ENCODE measurements at places on chromosomes 7 and 10.

GRCh38 chr10:129501652-129502436 is 34.8 kb downstream of the MGMT start:
- DNase-seq, result peak; percentile 15

GRCh38 chr10:129694691-129695243 is 227.7 kb downstream of the MGMT start:
- DNase-seq, result no peak

DNA sequence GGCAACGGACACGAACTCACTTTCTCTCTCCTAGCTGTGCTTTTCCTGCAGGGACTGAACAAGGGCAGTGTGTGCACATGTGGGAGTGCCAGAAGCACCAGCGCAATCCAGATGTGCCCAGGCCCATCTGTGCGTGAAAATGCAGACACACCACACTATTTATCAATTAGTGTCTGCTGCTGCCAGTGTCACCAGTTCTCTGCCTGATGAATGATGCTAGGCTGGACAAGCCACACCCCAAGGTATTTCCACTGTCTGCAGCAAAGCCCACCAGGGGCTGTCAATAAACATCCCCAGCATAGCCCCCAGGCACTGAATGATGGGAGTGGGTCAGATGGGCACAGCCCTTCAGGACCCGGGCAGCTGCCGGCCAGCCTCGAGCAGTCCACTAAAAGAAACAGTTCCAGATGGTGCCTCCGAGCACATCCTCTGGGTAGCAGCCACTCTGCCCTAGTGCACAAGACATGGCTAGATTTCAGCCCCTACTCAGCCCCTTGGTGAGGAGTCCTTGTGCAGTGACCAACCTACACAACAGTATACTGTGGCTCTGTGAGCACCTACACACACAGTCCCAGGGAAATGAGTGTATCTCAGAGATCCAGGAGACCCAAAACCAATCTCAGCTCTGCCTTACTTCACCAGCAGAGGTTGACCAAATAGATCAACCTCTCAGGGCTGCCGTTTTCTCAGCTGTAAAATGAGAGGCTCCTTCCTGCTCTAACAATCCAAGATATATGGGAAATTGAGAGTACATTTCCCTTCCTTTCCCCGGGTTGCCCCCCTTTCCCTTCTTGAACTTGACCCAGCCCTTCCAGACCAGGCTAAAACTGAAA is 314.7 kb downstream of the PLXNA4 start:
- no peak for DNase-seq

- DNase-seq, result no peak
These were observed 52.3 kb downstream of the NEURL1 start for GRCh38 chr10:103545771-103546281.

GRCh38 chr10:132579027-132579859 is 41.7 kb downstream of the INPP5A start:
- DNase-seq, result no peak

GRCh38 chr7:88101769-88102168 is 118.1 kb downstream of the SRI start:
- no peak for DNase-seq

- no peak for DNase-seq
These were observed 70.9 kb downstream of the GCC1 start for GRCh38 chr7:127514499-127514898.

- no peak for DNase-seq
These were observed 127.7 kb upstream of the NOBOX start for GRCh38 chr7:144531181-144531580.

GRCh38 chr7:23338439-23338838 is 39.3 kb downstream of the MALSU1 start:
- DNase-seq, result no peak

DNA sequence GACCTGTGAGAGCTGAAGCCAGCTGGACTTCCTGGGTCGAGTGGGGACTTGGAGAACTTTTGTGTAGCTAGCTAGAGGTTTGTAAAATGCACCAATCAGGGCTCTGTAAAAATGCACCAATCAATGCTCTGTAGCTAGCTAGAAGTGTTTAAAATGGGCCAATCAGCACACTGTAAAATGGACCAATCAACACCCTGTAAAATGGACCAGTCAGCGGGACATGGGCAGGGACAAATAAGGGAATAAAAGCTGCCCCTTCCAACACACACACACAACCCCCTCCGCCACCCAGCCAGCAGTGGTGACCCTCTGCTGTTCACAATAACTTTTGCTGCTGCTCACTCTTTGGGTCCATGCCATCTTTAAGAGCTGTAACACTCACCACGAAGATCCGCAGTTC is 7.1 kb downstream of the ZNF511 start:
- no peak for DNase-seq

- DNase-seq, result no peak
These were observed 41.2 kb downstream of the NRCAM start for GRCh38 chr7:108415084-108415483.

DNA sequence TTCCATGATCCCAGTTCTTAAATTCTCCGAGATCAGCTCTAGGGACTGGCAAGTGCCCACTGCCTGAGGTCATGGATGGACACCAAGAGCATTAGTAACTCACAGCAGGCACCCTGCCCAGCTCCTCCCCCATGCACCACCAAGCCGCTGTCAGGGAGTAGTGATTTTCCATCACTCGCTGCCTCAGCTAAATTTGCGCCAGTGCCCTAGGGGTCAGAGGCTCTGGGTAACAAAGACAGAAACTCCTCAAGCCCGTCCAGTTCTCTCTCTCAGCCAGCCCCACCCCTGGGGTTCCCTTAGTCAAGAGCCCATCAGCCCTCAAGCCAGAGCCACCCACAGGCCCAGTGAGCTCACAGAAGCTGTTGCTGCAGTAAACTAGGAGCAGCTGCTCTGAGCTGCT is 30.0 kb downstream of the PAX2 start:
- DNase-seq, result no peak

- DNase-seq, result no peak
These were observed 126.0 kb downstream of the SKIDA1 start for GRCh38 chr10:21399392-21400035.

DNA sequence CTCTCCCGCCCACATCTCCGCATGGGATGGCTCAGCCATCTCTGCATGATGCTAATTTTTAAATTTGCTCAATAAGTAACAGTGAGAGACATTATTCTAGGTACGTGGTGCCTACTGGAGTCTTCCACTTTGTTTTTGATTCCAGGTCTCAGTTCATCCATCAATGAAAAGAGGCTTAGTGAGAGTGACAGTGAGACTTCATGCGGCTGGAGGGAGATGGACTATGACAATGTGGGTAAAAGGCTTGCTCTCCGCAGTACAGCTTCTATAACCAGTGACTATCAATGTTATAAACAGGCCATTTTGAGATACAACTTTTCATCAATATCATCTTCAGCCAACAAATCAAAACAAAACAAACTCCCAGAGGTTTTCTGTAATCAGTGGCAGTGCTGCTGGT is 563.4 kb upstream of the MKI67 start:
- no peak for DNase-seq

DNA sequence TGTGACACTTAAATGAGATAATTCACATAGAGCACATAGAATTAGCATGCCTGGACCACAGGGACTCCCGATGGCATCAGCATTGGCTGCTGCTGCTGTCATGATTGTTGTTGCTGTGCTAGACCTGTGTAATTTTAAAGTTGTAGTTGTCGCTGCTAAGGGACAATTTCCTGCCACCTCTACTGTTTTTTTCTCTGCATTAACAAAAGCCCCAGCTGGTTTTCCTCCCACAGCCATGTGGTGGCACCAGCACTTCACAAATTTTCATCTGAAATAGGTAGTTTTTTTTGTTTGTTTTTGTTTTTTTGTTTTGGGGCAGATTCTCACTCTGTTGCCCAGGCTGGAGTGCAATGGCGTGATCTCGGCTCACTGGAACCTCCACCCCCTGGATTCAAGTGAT is 25.4 kb upstream of the PRXL2A start:
- DNase-seq, result peak; percentile 37

GRCh38 chr7:66258409-66258808 is 53.3 kb downstream of the TPST1 start:
- no peak for DNase-seq

GRCh38 chr7:117008886-117009531 is 55.7 kb downstream of the ST7 start:
- DNase-seq, result no peak

- peak; percentile 47 for DNase-seq
These were observed 43.3 kb upstream of the ECHDC3 start for GRCh38 chr10:11698691-11699549.

DNA sequence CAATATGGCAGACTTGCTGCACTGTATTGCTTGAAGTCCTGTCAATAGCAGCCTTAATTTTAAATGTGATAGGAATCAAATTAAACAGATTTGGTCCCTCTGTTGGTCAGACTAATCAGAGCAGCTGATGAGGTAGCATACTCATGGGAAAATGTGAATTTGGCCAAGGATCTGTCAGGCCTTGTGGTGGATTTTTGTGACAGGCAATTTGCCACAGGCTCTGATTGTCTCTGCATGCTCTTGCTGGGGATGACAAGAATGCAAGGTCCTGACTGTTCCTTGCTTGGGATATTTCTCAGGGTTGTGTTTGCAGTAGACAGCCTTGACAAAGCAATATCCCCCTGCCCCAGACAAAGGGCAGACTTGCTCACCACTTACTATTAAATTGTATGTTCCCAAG is 41.5 kb upstream of the GARS1 start:
- DNase-seq, result no peak

DNA sequence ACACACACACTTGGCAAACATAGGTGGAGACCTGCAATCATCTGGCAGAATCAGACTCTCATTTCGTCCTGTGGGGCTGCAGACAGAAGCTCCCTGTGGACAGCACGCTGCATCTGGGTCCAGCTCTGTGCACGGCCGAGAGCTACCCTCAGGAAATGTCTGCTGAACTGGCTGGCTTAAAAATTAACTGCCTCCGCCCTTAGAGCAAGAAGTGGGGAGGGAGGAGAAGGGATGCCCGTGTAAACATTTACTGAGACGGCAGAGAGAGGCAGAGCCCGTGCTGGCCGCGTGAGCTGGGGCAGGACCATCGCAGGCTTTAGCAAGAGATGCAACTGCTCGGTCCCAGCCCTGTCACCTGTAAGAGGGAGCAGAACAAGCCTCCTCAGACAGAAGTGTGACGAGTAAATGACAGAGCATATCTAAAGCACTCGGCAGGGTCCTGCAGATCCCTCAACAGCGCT is 81.8 kb downstream of the TNS3 start:
- DNase-seq, result no peak
